Activated CD4-positive, alpha-beta T cell treated with anti-CD3 and anti-CD28 coated beads, Interleukin-2, Interleukin-6, amounts not matched to agents 100 ng/mL and 50 ng/mL, durations not matched to agents 16 hours and 8 hours (primary cell): ENCODE measurements at places on chromosomes 2 and 18.

DNA sequence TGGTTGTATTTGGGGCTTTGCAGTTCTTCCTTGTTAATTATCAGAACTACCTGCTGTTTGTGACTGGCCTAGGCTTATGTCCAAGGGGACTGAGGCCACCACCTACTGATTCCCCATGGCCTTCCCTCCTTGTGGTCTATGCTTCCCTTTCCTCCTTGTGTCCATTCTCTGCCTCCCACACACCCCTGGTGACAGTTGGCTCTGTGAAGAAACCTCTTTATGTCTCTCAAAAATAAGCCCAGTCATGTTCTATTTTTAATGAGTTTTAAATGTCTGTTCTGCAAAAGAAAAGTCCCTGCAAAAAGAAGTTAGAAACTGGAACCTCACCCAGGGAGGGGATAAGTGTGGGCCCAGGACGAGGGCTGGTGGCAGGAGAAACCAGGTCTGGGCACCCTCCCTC, 105.0 kb downstream of the SMC6 start:
- DNase-seq = no peak

- no peak for DNase-seq
Measured at GRCh38 chr2:24945907-24946306, 25.8 kb downstream of the DNAJC27 start.

DNA sequence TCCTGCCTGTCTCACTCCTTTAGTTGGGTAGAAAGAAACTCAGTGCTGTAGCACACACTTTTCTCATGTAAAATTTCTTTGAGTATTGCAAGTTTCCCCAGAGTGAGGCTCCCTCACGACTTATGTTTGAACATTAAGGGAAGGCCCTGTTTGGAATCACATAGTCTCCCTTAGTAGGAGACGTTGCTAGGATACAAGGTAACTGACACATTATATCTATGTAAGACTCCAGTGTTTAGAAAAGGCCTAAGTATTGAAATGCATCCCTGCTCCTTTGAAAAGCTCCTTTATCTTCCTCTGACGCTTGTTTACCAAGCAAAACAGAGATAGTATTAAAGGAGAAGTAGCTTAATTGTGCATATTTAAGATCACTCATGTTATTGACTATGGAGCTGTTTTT, 248.2 kb downstream of the PHLPP1 start:
- DNase-seq = no peak

- peak; percentile 39 for DNase-seq
Measured at GRCh38 chr2:25816249-25816648, 62.0 kb downstream of the ASXL2 start.

GRCh38 chr2:101355401-101356054, 31.8 kb downstream of the CREG2 start:
- DNase-seq = no peak
